ENCODE measurements at places on chromosomes 3 and 15.

DNA sequence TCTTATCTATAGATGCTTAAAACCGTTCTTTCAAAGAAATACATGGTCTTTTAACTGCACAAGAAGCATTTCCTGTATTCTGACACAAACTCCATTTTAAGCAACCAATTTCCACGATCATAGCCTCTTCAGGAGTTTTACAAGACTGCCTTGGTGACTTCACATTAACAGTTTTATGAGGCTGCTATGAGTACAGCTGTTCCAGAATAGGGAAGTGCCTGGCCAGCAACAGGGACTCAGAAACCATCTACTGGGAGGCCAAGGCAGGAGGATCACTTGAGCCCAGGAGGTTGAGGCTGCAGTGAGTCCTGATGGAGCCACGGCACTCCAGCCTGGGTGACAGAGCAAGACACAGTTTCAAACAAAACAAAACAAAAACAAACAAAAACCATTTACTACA is 78.4 kb downstream of the B3GNT5 start:
- no peak for DNase-seq

DNA sequence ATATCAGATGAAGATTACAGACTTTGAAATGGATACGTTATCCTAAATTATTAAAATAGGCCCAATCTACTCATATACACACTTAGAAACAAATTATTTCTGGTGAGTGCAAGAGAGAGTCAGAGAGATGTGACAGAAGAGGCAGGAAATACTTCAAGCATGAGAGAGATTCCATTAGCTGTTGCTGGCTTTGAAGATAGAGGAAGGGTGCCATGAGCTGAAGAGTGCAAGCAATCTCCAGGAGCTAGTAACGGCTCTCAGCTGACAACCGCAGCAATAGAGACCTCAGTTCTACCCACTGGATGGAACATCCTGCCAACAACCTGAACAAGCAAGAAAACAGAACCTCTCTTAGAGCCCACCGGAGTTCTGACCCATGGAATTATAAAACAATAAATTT is 270.7 kb upstream of the SLITRK3 start:
- no peak for DNase-seq

- DNase-seq: no peak
Observed at GRCh38 chr15:58793862-58794261, 22.8 kb downstream of the MINDY2 start.

GRCh38 chr3:72659596-72659995 is 188.6 kb downstream of the SHQ1 start:
- no peak for DNase-seq

- DNase-seq: no peak
Observed at GRCh38 chr3:9863058-9863772, 16.8 kb downstream of the CIDEC start.

GRCh38 chr3:63508305-63508704 is 144.2 kb upstream of the SNTN start:
- DNase-seq: no peak

GRCh38 chr3:143343031-143343430 is 223.5 kb downstream of the CHST2 start:
- DNase-seq: no peak

- no peak for DNase-seq
Observed at GRCh38 chr15:28101983-28102441, 2.9 kb upstream of the OCA2 start.

GRCh38 chr15:84874981-84875699 is 9.3 kb upstream of the SLC28A1 start:
- no peak for DNase-seq

GRCh38 chr15:57732526-57733331 is 26.2 kb downstream of the POLR2M start:
- DNase-seq: no peak

DNA sequence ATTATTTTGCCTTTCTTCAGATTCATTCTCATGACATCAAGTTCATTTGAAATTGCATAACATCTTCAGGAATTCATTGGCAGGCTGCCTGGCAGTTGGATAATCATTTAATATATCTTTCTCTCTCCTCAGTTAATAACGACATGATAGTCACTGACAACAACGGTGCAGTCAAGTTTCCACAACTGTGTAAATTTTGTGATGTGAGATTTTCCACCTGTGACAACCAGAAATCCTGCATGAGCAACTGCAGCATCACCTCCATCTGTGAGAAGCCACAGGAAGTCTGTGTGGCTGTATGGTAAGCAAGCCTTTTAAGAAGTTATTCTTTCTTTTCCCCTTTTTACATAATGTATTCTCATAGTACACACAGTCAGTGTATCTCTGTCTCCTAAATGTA is 38.2 kb downstream of the TGFBR2 start:
- no peak for DNase-seq

DNA sequence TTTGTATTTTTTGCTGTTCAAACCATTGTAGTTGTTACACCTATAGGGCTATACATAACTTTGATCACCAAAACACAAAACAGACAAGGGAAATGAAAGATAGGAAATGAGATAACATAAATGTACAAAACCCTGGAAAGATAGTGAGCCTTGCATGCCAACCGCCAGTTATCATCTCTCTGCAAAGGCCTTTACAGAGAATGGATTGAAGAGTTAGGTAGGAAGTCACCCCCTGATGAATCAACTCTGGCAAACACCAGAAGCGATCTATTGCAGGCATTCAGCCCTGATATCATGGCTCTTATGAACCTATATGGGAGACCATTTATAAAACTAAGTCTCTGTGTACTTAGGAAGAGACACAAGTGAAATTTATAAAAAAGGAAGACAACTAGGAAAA is 588.0 kb downstream of the TUSC7 start:
- no peak for DNase-seq

- DNase-seq: no peak
Observed at GRCh38 chr3:146177519-146177918, 16.5 kb upstream of the PLOD2 start.

DNA sequence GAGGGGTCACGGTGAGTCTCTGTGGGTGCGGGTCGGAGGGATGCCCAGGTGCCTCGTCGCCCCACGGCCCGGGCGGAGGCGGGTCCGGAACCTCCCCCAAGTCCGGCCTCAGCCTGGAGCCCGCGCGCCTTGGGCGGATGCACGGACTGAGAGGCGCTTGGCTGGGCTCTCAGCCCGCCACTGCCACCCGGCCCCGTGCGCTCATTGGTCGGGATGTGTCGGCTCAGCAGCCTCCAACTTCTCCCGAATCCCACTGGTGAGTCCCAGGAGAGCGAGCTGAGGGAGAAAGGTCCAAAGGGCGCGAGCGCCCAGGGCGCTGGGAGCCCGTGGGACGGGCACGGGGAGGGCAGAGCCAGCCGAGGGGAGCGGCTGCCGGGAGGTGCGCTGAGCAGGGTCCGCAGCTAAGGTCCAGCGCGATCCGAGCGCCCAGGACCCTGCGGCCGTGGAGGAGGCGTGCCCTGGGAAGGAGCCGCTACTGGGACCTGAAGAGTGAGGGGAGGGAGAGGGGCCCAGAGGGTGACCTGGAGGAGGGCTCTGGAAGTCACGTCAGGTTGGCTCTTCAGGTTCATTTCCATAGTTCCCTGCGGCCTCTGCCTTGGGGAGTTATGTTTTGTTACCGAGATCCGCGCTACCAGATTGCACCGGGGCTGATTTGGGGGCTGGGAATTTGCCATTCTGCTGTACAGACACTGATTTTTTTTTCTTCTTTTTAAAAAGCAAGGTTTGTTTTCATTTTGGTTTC is at the start of gene MME:
Gene MME, plus strand, starts transcription at position 574 of the 742 bp plus-strand sequence. CDS start 3,849 bp downstream, outside the sequence.
- DNase-seq: no peak

GRCh38 chr3:115788921-115789470 is 165.7 kb downstream of the GAP43 start:
- no peak for DNase-seq

GRCh38 chr15:63052961-63053698 is 10.6 kb downstream of the TPM1 start:
- no peak for DNase-seq

DNA sequence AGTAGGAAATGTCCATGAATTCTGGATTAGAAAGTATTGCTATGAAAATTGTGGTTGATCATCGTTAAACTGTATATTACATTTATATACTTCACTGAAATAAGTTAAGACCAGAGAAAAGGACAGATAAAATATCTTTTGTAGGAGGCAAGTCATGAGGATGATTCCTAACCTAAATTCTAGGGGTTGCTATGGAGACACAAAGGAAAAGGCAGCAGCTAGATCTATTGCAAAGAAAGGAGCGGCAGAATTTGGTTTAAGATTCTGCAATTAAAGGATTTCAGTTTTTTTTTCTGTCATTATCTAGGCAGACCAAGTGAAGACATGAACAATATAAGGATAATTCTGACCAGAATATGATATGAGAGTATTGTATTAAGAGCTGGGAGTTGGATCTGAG is 136.1 kb downstream of the CHL1 start:
- no peak for DNase-seq

DNA sequence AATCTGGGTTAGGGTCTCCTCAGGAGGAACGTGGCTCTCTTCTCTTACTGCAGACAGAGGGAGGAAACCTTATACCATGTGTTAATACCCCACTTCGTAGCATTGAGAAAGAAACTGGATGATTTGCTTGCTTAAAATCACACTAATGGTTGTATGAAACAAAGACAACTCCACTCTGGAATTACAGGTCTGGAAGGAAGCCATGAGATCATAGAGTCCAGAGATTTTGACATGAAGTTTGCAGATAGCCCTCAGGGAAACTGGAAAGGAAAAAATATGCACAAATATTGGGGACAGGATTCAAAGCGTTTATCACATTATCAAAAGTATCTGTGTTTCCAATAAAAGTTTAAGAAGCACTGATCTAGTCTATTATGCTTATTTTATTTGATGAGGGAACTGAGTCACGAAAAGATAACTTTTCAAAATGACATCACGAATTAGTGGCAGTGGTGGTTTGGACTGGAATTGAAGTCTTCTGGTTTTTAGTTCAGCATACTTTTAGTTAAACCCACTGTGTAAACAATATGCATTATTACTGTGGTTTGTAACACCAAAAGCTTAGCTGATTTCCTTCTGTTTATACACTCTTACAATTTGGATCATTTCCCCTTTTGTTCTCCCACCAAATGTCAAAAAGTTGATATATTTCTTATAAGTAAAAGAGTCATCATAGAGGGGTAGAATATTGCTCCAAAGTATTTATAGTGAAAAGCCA is 16.8 kb downstream of the FGF7 start:
- DNase-seq: no peak

- no peak for DNase-seq
Observed at GRCh38 chr3:150169330-150169940, 198.7 kb upstream of the PFN2 start.

DNA sequence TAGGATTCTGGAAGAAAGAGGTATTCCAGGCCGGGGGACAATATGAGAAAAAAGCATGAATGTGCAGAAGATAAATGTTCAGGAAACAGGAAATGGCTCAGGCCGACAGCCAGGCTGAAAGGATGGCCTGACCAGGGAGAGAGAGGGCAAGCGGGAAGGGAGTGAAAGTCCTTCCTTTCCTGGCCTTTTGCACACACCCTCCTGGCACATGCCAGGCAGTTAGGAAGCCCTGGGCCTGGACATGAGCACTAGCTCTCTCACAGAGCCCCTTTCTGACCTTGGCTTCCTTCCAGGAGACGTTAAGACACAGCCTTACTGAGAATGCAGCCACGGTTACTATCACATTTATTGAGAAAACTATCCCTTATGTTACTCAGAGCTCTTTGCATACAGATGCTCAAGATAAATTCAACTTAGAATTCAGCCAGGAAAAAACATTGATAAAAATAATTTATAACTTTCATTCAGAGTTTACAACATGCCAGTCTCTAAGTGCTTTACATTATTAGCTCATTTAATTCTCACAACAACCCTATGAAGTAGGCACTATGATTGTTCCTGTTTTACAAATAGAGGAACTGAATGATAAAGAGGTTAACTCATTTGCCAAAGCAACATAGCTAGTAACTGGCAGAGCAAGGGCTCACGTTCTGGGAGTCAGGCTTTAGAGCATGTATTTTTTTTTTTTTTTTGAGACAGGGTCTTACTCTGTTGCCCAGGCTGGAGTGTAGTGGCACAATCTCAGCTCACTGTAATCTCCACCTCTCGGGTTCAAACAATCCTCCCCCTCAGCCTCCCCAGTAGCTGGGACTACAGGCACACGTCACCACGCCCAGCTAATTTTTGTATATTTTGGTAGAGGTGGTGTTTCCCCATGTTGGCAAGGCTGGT is 39.4 kb upstream of the SMAD3 start:
- DNase-seq: no peak

DNA sequence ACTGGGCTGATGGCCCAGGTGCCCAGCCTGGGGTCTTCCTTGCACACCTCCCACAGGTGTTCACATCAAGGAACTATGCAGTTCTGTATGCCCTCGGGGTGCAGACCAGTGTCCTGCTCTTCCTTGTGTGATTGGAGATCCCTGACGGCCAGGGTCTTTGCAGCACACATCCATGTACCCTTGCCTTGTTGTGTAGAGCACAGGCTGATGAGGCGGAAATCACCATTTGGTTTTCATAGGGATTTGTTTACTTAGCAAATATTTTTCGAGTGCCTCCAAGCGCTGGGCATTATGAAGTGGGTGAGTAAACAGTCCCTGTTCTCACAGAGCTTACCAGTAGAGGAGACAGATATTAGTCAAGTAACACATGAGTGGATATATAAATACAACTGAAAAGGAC is 209.3 kb upstream of the UMPS start:
- DNase-seq: no peak

DNA sequence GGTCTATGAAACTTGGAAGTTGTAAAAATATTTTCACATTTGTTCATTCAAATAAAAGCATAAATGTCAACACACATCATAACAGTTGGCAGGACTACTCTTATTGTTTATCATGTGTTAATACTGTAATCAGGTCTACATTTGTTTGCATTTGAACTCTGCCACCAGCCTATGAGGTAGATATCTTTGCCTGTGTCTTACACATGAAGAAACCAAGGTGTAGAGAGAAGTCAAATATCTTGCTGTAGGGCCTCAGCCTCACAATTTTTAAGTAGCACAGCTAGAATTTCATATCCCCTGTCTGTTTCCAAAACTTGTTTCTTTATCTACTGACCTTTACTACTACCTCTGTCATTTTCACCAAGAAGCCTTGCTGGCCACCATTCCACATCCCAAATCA is 161.9 kb downstream of the ZIC4 start:
- DNase-seq: no peak

- no peak for DNase-seq
Observed at GRCh38 chr15:90619468-90619867, 89.7 kb downstream of the CRTC3 start.

All from T-cell (primary cell).